ENCODE measurements at places on chromosomes 2 and 18. TPM values are rescaled to one million over a fixed set of nuclear protein-coding genes. Genes with fewer than 3 reads are reported as not detected.

Gene C2orf69
- 10.6 TPM for polyA plus RNA-seq

Gene ARPC2
- polyA plus RNA-seq = 235 TPM

Gene PROKR1
- polyA plus RNA-seq = 0.21 TPM

DNA sequence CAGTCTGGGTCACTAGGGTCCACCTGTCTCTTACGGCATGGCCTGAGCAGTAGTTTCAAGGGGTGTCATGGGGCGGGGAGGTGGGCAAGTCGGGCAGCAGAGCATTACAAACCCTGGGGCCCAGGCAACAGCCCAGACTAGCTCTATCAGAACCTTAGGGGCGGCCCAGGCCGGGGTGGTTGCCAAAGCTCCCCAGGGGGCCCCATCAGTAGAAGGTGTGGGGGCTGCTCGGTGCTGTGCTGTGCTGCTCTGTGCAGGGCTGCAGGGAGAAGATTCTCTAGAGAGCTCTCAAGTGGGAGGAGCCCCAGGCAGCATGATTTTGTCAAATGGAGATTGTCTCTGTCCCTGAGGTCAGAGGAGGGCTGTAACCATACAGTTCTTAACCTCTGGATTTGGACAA is 36.4 kb upstream of the SLC14A1 start:
- DNase-seq = no peak

DNA sequence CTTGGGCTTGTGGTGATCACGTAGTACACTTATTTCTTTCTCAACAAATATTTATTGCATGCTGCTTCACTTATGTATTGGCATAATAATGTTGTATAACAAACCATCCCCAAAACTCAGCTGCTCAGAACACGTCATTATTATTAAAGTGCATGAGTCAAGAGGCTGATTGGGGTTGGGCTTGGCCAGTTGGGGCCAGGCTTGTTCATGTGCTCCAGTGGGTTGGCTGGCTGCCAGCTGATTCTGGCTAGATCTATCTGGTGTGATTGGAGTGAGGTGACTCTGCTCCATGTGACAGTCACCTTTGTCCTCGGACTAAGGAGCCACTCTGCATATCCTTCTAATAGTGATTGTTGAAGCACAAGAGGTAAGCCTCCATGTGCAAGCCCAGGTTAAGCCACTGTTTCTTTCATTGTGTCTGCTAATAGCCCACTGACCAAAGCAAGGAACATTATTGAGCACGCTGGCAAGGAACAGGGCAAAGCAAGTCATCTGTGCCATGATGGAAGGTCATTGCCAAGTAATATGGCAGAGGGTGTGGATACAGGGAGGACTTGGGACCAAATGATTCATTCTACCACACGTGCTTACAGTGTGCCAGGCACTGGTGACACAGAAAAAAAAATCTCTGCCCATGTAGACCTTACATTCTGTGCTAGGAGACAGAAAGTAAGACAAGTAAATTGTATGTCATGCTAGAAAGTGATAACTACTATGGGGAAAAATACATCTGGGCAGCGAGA is 63.3 kb upstream of the TMEM182 start:
- no peak for DNase-seq

DNA sequence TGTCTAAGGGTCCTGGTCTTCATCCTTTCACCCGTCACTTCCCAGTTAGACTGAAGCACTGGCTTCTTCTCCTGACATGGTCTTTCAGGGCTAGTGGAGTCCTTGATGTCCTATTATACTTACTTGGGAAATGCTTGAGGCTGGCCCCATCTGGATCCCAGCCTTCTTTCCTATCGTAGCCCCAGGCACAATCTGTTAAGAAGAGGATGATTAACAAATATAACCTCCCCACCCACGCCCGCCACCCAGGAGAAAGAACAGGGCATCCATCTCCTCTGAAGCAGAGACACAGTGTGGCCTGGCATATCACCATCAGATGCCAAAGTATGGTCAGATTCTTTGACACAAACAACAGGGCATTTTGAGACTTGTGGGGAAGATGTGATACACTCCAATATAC is 530.1 kb downstream of the SOX11 start:
- DNase-seq = no peak

Gene POLE4
- 42.3 TPM for polyA plus RNA-seq

DNA sequence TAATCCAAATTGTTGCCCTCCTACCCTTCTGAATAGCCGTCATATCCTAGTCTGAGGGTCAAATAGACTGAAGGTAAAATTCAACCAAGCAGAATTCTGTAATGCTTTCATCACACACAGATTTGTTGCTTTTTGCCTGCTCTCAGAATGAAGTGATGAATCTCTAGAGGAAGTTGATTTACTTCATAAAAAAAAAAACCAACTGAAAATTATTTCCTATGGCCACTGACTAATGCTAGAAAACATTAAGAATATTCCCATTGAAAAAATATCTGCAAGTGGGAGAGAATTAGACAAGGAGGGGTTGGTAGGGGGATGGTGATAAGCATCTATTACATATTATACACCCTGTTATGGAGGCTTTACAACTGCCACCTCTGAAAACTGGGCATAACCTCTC is 2.3 kb upstream of the IL1RL2 start:
- DNase-seq = no peak

- no peak for DNase-seq
Observed at GRCh38 chr2:143974262-143974661, 545.7 kb downstream of the ZEB2 start.

Gene COL5A2
- polyA plus RNA-seq = 147 TPM

DNA sequence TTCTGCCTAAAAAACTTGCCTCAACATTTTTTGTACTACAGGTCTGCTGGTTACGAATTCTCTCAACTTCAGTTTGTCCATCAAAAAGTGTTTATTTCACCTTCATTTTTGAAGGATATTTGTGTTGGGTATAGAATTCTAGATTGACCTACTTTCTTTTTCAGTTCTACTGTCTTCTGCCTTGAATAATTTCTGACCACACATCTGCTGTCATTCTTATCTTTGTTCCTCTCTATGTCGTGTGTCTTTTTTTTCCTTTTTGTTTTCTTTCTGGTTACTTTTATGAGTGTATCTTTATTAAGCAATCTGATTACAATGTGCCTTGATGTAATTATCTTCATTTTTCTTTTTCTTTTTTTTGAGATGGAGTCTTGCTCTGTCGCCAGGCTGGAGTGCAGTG is 25.3 kb downstream of the ADCY3 start:
- DNase-seq = no peak

DNA sequence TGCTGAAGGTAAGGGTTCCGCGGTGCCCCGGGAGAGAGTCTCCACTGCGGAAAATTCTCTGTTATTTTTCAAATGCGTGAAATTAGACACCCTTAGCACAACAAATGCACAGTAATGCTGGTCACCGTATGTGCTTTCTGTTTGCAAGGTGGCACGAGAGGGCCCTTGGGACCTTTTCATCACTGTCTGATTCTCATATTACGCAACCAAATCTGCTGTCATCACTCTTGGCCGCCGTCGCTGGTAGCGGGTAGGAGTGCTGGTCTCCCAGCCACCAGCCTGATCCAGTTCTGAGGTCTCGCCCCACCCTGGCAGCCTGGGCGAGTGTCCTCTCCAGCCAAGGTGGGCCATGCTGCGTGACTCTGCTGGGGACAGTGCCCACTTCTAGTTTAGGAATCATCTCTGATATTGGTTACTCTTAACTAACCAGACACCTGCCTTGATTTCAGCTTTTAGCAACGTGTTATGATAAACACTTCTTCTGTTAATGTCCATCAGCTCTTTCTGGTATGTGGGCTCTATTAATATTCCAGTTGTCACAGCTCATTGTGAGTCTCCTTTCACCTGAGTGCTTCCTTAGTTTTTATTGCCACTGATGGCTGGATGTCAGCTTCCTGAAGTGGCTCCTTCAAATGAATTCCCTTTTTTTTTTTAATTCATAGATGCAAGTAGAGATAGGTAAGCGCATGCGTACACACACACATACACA is 199.4 kb downstream of the GBX2 start:
- DNase-seq = no peak

DNA sequence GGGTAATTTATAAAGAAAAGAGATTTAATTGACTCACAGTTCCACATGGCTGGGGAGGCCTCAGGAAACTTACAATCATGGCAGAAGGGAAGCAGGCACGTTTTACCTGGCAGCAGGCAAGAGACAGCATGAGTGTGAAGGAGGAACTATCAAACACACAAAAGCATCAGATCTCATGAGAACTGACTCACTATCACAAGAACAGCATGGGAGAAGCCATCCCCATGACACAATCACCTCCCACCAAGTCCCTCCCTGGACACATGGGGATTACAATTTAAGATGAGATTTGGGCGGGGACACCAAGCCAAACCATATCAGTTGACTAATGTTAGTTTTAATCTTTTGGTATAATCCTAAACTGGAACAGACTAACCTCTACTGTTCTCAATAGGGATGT is 49.1 kb upstream of the CPO start:
- DNase-seq = no peak

GRCh38 chr18:10100196-10100595 is 186.4 kb downstream of the VAPA start:
- DNase-seq = no peak

Gene SLC5A7
- 0.76 TPM for polyA plus RNA-seq

DNA sequence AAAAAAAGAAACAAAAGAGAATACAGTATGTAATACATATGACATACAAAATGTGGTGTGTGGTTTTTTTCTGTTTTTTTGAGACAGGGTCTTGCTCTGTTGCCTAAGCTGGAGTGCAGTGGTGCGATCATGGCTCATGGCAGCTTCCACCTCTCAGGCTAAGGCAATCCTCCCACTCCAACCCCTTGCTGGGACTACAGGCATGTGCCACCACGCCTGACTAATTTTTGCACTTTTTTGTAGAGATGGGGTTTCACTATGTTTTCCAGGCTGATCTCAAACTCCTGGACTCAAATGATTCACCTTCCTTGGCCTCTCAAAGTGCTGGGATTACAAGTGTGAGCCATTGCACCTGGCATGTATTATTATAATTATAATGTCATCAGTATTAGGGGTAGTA is 38.9 kb downstream of the DHX57 start:
- peak; percentile 12 for DNase-seq

DNA sequence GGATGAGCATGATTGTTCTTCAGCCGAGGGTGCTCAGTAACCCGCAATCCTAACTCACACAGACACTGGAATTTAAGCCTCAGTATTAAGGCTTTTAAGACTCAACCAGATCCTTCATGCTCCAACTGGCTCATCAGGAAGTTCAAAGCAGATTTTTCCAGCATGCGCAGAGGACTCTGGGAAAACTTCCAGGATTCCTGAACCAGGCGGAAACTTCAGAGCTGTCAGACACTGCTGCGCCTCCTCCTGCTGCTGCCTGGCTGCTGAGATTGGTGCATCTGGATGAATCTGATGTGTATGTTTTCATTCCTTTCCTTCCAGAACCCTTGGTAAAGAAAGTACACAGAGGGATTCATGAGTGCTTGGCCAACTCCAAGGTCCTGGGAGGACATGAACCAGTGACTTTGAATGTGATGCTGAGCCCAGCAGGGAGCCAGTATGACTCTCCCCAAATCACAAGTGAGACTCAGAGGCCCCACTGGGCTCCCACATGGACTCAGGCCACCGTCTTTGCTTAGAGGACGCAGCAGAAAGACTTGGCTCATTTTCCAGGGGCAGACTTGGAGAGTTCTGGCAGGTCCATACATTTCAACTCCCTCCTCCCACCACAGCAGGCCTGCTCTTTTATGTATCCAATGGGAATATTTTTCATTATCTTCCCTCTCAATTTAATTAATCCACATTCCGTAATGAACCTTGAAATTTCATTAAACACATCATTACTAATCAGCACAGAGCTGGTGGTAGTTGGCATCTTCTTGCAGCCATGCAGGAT is 143.5 kb upstream of the HDAC4 start:
- no peak for DNase-seq

GRCh38 chr2:120219766-120220165 is 3.4 kb downstream of the TMEM185B start:
- DNase-seq = no peak

Gene RSAD2
- polyA plus RNA-seq = 4.0 TPM

Gene LONRF2
- 3.4 TPM for polyA plus RNA-seq

GRCh38 chr18:10002280-10002679 is 88.5 kb downstream of the VAPA start:
- DNase-seq = no peak

GRCh38 chr18:53385889-53386288 is 838.6 kb downstream of the MBD2 start:
- no peak for DNase-seq

Gene ANKRD39
- 11.0 TPM for polyA plus RNA-seq

Gene KIF1A
- 14.7 TPM for polyA plus RNA-seq

Gene IL36RN
- polyA plus RNA-seq = not detected

GRCh38 chr2:136067459-136067858 is 50.5 kb downstream of the CXCR4 start:
- DNase-seq = no peak

Gene SGO2
- polyA plus RNA-seq = 13.4 TPM

Gene G6PC2
- 0.24 TPM for polyA plus RNA-seq

Gene CNDP1
- polyA plus RNA-seq = 0.78 TPM

DNA sequence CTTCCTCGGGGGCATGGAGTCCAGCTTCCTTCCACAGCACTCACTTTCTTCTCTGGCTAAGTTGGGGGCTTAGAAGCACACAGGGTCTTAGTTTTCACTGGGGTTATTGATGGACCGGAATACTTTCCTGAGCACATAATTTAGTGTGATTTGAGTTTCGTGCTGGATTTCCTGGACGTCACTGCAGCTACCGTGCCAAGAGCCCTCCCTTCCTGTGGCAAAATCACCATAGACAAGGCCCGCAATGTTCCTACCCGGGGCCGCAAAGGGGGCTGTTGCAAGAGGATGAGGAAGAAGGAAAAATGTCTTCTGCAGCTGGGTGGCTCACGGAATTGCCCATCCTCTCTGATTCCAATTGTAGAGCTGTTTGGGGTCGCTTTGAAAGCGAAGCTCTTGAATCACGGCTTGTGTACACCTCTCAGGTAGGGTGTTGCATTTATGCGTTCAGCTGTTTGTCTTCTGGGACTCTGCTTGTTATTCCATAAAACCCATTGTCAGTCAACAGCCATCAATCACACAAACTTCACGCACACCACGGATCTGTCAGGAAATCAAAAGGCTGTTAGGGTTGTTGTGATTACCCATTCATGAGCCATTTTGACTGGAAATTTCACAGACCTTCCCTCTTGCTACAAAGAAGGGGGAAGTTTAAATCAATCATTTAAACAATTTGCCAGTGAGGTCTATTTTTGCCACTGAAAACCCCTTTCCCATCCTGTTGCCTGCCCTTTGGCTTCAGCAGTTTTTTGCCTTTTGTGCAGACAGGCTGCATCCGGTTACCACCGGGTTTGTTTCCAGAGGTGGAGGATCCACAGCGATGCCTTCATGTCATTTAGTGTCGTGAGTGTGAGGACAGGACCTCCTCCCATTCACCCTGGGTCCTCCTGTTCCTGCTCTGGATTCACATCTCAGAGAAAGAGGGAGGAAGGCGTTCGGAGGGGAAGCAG is 36.0 kb downstream of the SMIM21 start:
- DNase-seq = no peak
